ENCODE measurements at places on chromosomes 1 and 21.

- no peak for DNase-seq
Measured at GRCh38 chr21:36741506-36741905, 42.6 kb downstream of the SIM2 start.

- DNase-seq = no peak
Measured at GRCh38 chr1:55168353-55168752, 46.8 kb downstream of the USP24 start.

DNA sequence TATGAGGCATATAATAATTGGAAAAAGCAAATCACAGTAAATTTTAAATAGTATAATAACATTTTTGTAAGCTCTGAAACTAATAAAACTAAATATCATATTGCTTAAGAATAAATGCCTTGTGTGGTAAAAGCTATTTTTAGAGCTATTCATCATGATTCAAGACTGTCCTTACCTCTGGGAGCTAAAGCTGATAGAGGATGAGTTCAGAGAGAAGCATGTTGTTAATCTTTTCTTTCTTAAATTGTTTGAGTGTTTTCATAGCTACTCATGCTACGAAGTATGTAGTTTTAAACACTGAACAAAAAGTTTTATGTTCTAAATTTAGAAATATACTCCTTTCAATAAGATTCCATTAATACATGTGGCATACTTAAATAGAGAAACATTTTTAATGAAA, 30.5 kb downstream of the IFI16 start:
- no peak for DNase-seq

DNA sequence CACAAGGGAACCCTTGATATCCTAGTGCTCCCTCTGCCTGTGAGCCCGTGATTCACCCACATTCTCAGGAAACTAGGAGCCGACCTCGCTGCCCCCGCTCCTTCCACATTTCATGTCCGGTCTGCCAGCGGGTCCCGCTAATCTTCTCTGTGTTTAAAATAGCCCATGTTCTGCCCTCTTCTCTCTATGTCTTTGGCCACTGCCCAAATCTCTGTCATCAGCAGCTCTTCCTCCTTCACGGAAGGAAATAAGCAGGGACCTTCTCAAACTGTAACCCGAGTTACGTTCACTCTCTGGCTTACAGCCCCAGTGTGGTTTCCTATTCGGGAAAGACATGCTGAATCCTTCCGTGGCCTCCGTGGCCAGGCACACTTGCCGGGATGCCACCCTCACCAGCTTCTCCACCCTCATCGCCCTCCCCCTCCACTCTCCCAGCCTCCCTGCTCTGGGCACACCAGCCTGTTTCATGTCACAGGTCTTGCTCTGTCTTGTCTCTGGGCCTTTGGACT, 21.1 kb upstream of the UBXN10 start:
- no peak for DNase-seq

DNA sequence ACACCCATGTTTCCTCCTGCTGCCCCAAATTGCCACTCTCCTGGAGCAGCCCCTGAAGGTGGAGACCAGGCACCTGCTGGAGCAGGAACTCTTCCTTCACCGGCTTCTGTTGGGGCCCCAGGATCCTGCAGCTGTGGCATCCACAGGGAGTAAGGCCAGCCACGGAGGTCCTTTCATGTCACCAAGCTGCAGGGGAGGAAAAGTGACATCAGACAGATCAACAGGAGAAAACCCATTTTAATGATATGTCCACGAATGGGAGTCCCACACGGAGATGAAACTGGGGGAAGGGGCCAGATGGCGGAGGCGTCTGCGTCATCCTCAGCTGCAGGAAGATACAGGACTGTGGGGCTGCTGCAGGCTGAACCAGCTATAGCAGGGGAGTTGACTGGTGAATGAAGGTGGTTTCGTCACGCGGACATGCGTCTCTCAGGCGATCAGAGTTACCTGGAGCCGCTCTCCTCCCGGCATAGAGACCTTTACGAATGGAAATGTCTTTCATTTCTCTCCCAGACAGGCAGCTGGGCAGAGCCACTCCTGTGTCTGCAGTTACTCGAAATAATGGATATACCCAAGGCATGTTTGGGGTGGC, 9.9 kb downstream of the TP73 start:
- no peak for DNase-seq

- peak; percentile 89 for DNase-seq
Measured at GRCh38 chr1:16215882-16216753, 3.7 kb upstream of the ARHGEF19 start.

- no peak for DNase-seq
Measured at GRCh38 chr1:240998024-240998423, 359.0 kb downstream of the RGS7 start.

- peak; percentile 13 for DNase-seq
Measured at GRCh38 chr1:100353071-100353801, 930 bp downstream of the CDC14A start.

- DNase-seq = no peak
Measured at GRCh38 chr21:33751533-33751932, 109.2 kb downstream of the ITSN1 start.

- peak; percentile 97 for DNase-seq
Measured at GRCh38 chr1:53739109-53739681, at the start of gene GLIS1. TSS of gene GLIS1 (minus strand) at chr1:53739164. CDS start at chr1:53738064, 1,100 bp downstream.

- DNase-seq = no peak
Measured at GRCh38 chr1:212958175-212958574, 7.8 kb downstream of the VASH2 start.

GRCh38 chr21:28590676-28591075, 402.0 kb downstream of the LTN1 start:
- no peak for DNase-seq

DNA sequence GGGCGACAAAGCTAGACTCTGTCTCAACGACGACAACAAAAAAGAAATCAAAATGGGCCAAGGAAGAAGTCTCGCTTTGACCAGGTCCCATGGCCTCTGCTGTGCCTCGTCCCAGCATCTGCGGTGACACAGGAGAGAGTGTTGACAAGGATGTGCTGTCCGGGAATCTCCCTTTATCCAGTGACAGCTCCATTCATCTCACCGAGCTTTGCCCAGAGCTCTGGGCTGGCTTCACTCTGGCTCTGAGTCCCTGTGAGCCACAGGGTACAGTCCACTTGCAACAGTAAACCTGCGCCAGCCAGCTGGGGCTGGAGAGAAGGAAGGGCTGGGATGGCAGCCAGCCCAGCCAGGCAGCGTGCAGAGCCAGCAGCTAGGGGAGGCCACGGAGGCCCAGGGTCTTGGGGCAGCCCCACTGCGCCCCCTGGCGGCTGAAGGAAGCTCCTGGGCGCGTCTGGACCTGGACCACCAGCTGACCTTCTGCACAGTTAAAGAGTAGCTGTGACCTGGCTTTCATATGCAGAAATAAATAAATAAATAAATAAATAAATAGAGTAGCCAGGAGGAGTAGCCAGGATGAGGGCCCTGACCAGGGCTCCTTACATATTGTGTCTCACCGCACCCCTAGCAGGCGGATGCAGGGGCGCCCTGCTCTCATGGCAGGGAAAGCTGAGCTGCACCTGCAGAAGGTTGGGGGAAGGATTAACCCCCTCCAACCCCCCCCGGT, 29.7 kb downstream of the ENO1 start:
- peak; percentile 81 for DNase-seq

GRCh38 chr1:163876546-163876945, 554.8 kb downstream of the NUF2 start:
- DNase-seq = no peak

DNA sequence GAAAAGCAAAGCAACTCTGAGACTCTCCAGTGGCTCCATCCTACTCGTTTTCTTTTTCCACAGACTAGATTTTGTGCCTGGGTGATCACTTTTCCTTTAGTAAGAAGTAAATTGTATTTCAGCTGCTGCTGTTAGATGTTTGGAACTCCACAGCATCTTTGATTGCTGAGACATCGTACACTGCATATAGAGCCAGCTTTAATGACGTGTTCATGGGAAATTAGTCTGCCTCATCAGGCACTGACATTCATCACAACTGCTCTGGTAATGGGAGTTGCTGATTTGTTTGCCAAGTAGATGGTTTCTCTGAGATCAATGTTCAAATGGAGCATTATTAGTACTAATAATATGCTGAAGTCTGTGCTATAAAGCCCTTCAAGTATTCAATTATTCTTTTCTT, 573.8 kb upstream of the NR5A2 start:
- no peak for DNase-seq

- DNase-seq = no peak
Measured at GRCh38 chr1:203742436-203742835, 22.5 kb upstream of the LAX1 start.

DNA sequence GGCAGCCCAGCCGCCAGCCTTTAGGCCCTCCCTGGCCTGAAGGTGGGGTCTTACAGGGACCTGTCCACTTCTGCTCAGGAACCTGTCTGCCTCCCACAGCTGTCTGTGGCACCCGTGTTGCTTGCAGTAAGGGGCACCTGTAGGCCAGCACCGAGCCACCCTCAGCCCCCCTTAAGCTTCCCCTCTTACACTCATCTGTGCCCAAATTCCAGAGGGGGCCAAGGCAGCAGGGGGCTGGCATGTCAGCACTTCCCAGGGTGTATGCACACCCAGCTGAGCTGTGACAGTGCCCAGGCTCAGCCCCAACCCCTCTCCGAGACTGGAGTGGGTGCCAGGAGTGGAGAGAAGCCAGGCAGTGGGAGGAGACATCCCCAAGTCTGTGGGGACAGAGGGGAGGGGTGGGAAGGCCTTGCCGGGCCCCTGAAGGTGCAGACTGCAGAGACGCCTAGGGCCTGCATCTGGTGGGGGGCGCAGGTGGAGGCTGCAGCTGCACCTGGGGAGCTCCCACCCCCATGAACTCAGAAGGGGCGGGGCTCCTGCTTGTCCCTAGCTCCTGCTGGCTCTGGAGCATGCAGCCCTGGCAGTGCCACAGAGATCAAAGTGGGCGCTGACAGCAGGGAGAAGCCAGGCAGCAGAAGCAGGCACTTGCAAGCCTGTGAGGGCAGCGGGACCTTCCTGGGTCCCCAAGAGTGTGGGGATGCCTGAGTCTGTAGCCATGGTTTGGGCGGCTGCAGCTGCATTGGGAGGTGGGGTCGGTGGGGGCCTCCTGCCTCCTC, 5.4 kb upstream of the SLC2A7 start:
- DNase-seq = no peak

- DNase-seq = no peak
Measured at GRCh38 chr1:89311757-89312156, 39.1 kb upstream of the GBP5 start.

DNA sequence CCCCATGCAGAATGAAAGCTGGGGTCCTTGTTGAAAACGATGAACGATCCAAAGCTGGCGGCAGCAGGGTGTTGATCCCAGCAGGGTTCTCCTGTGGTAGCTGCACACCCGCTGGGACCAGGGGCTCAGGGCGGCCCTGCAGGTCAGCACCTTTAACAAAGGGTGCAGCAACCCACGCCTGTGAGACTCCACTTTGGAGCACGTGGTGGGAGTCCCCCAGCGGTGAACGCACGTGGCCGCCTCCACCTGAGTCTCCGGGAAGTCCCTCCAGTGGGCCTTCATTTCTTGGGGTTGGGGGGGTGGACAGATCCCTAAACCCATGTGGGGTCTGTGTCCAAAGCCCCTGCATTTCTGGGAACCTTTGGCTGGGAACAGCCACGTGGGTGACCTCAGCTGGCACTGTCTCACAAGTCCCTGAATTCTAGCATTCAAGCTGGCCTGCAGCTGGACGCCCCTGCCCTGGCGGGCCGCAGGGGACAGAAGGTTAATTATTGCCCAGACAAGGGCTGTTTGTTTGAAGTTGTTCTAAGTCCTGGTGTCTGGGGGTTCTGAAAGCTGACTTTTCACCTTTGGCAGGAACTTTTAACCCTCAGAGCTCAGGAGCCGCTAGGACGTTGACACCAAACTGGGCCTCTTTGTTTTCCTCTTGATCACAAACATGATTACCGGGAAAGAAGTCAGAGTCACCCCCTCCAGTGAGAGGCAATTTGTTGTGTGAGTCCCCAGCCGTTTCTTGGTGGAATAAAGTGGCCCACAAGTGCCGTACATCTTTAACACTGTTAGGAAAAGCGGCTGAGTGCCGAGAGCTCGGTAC, 64.5 kb downstream of the COL18A1 start:
- peak; percentile 93 for DNase-seq

GRCh38 chr21:32331444-32332305, 33.0 kb downstream of the MRAP start:
- no peak for DNase-seq

DNA sequence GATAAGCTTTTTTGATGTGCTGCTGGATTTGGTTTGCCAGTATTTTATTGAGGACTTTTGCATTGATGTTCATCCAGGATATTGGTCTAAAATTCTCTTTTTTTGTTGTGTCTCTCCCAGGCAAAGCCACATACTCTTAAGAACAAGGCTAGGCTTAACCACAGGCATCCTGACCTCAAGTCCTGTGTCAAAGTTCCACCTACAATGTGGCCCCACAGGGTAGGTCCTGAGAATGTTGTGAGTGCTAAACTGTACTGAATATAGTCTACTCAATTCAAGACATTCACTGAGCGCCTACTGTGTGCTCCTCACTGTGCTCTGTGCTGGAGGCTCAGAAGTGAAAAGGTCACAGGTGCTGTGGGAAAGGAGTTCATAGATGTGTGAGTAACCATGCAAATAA, 20.6 kb downstream of the DDAH1 start:
- no peak for DNase-seq

All from HuH-7 (cell line).